ENCODE measurements at places on chromosomes 2 and 18.

- no peak for DNase-seq
Measured at GRCh38 chr18:39396168-39396567, 1830.6 kb upstream of the CELF4 start.

GRCh38 chr18:36376361-36376760 lies 78.8 kb downstream of the FHOD3 start:
- peak; percentile 63 for DNase-seq

GRCh38 chr18:33560686-33561370 lies 17.2 kb upstream of the ASXL3 start:
- DNase-seq, result peak; percentile 34

GRCh38 chr18:79884963-79885728 lies 66.3 kb downstream of the SLC66A2 start:
- DNase-seq, result no peak

- DNase-seq, result no peak
Measured at GRCh38 chr2:133657591-133657990, 89.3 kb upstream of the NCKAP5 start.

DNA sequence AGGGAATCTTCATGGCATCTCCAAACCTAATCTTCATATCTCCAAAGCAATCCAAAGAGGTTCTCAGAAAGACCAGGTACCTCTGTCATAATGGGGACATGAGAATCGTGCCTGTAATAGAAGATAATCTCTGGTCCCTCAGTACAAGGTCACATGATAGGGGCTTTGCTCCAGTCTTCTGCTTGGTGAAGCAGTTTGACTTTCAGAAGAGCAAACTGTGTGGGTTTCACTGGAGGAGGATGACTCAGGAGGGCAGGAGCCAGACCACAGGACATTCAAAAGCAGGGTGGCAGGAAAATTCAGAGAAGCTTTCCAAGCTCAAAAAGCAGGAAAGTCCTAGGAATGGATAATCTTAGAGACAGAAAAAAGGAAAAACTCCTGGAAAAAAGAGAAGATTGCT lies 10.6 kb upstream of the PAX3 start:
- no peak for DNase-seq

DNA sequence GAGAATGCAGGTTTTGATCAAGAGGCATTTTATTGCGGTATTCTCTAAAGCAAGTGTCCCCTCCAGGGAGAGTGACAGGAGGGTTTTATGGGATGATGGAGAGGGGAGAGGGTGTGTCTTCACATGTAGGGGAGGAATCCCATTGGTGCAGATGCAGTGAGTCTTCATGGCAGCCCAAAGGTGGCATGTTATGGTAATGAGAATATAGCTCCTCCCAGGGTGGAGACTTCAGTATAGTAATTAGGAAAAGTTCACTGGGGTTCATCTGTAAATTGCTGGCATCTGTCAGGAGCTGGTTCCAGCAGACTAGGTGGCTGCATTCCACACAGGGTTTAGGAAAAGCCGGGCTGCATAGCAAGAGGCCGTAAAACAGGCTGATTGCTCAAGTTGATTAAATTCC lies 230.7 kb upstream of the CCDC68 start:
- peak; percentile 12 for DNase-seq

DNA sequence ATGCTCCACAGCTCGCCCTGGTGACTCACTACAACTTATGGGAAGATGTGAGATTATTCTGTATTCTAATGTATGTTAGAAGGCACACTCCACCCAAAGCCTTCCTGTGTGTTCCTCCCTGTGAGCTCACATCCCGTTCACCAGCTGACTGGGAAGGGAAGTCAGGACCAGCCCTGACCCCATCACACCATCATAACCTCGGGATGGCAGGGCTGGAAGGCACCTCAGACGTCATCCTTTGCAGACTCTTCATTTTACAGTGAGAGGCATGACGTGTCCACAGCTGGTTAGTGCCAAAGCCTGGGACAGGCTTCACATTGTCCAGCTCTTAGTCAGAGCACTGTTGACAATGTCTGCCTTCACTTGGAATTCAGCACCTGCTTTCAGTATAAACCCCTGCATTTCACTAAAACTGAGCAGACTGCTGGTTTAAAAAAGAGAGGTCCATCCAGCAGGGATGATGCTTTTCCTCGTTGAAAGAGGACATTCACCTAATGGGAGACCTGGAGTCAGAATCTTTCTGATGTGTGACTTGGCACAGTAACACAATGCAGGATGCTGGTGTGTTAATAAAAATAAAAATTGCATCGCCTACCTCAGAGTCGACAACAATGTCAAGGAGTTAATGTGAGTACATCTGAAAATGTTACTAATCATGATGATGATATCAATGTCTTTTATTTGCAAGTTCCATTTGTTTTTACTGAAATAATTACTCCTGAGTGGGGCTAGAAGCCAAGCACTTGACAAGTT lies 418.0 kb upstream of the TNP1 start:
- DNase-seq, result peak; percentile 91

GRCh38 chr2:226497146-226497909 lies 302.3 kb downstream of the IRS1 start:
- no peak for DNase-seq

DNA sequence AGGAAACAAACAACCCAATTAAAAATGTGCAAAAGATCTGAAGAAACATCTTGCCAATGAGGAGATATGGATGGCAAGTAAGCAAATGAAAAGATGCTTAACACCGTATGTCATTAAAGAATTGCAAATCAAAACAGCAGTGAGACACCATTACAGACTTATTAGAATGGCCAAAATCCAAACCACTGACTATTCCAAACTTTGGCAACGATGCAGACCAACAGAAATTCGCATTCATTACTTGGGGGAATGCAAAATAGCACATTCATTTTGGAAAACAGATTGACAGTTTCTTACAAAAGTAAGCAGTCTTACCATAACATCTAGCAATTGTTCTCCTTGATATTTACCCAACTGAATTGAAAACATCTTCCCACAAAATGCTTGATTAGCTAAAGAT lies 1118.7 kb downstream of the SUCLG1 start:
- DNase-seq, result no peak

Measured in AG10803 (cell line).